ENCODE measurements at places on chromosomes 13 and 19.

GRCh38 chr13:54165581-54166215 lies 1137.1 kb downstream of the OLFM4 start:
- no peak for DNase-seq
- H3K27ac ChIP-seq, result no peak overlapping the region
- no peak overlapping the region for H3K4me3 ChIP-seq
- no peaks in the 10 kb centered on the region for H3K27me3 ChIP-seq

DNA sequence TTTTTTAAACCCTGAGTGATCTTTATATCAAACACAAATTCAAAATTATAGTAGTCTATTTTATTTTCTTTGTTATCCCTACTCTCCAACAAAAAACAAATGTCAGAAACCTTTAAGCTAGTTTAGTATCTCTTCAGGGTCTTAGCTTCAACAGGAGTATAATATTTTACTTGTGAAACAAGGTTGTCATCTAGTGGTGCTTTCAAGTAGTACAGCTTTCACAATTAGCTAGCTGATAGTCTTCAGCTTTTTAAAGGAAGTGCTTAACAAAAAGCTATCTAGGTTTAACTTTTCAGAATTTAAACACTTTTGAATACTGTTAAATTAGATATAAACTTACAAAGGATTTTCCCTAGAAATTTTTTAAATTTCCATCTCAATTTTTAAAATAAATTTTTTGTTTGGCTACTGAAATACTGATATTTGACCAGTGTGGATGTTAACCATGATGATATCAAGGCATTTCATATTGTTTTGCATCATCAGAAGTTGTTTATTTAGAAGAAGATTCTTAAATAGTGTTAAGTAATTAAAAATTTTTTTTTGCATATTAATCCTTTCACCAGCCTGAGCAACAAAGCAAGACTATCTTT lies 34.2 kb downstream of the TDRD3 start:
- no peak overlapping the region for H3K27ac ChIP-seq
- no peaks in the 10 kb centered on the region for H3K27me3 ChIP-seq
- H3K4me3 ChIP-seq, result no peak overlapping the region
- H3K36me3 ChIP-seq, result no peaks in the 10 kb centered on the region

DNA sequence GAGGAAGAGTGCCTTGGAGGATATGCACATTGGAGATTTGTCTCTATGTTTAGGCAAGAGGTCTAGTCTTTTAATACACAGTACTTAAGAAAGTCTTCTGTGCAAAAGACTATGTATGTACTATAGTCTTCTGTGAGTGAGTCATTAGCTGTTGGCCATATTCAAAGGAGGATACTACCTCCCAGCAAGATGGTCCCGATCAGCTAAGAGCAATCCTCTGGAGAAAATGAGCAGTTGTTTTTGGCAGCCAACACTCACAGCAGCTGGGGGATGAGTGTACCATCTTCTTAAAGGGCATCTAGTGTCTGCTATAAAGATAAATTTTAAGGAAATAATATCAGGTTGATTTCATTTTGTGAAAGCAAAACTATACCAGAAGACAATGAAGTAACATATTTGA lies 487.8 kb downstream of the KCTD12 start:
- no peaks in the 10 kb centered on the region for H3K4me1 ChIP-seq
- H3K27me3 ChIP-seq, result no peaks in the 10 kb centered on the region
- no peak overlapping the region for H3K4me3 ChIP-seq
- H3K36me3 ChIP-seq, result no peaks in the 10 kb centered on the region

GRCh38 chr19:16367261-16367683 lies 42.6 kb downstream of the KLF2 start:
- peak overlapping the region; percentile 25 for H3K4me3 ChIP-seq
- peak; percentile 92 for DNase-seq
- no peaks in the 10 kb centered on the region for H3K36me3 ChIP-seq
- peaks cover 3% of the 10 kb centered on the region for H3K27me3 ChIP-seq
- H3K4me1 ChIP-seq, result peaks cover 69% of the 10 kb centered on the region

DNA sequence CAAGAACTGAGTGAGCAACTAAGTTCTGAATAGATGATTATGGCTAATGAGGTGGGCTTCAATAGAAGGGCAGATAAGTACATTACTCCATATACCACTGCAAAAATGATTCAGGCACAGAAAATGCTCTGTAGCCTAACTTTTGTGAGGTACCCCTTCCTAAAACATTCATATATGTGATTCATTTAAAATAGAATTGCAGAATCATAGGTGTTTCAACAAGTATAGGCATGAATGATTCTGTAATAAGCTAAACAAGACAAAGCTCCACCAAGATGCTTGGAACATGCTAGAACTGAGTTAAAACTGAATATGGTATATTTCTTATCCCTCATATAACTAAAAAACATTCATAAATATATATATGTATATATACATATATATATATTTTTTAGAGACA lies 12.1 kb downstream of the KBTBD7 start:
- DNase-seq, result no peak
- H3K27ac ChIP-seq, result no peak overlapping the region
- no peak overlapping the region for H3K4me3 ChIP-seq

DNA sequence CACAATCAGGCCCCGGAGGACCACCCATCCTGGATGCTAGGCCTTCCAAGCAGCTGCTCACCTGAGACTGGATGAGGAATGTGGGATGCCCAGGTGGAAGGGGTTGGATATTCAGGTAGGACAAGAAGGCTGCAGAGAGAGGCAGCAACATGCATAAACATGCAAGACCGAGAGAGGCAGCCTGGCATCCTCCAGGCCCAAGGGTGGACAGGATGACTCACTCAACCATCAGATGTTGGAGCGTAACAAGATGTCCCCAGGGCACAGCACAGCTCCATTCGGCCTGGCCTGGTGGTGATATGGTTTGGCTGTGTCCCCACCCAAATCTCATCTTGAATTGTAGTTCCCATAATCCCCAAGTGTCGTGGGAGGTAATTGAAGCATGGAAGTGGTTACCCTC lies 10.0 kb upstream of the CABP5 start:
- DNase-seq, result no peak
- H3K4me1 ChIP-seq, result no peaks in the 10 kb centered on the region
- H3K36me3 ChIP-seq, result no peaks in the 10 kb centered on the region

DNA sequence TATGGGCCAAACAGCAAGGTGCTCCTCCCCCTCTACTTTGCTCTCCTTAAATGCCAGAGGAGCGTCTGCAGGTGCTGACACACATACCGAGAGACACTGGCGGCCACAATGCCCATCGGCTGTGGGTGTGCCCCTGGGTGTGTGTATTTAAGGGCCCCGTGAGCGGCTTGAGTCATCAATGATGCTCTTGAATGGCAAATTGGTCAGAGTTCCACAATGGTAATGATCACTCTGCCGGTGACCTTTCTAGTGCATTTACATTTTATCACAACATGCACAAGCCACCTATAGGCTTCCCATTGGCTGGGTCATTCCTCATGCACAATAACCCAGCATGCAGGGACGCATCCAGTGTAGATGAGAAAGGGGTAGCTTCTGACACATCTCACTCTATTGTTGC lies 124.8 kb downstream of the ZNF536 start:
- no peak for DNase-seq
- no peak overlapping the region for H3K4me3 ChIP-seq
- H3K36me3 ChIP-seq, result no peaks in the 10 kb centered on the region
- H3K4me1 ChIP-seq, result no peaks in the 10 kb centered on the region

GRCh38 chr13:30712536-30713532 lies 22.5 kb upstream of the ALOX5AP start:
- peak; percentile 37 for DNase-seq
- H3K36me3 ChIP-seq, result no peaks in the 10 kb centered on the region
- H3K4me3 ChIP-seq, result no peak overlapping the region
- H3K4me1 ChIP-seq, result peaks cover 21% of the 10 kb centered on the region
- H3K27ac ChIP-seq, result no peak overlapping the region
- H3K27me3 ChIP-seq, result no peaks in the 10 kb centered on the region

GRCh38 chr19:19649580-19649995 lies 6.1 kb upstream of the GMIP start:
- H3K4me3 ChIP-seq, result no peak overlapping the region
- H3K27me3 ChIP-seq, result no peaks in the 10 kb centered on the region
- H3K36me3 ChIP-seq, result peaks cover 57% of the 10 kb centered on the region
- DNase-seq, result no peak
- no peaks in the 10 kb centered on the region for H3K4me1 ChIP-seq

GRCh38 chr19:33379151-33379829 lies 5.8 kb downstream of the CEBPG start:
- no peak for DNase-seq
- no peaks in the 10 kb centered on the region for H3K27me3 ChIP-seq
- H3K4me1 ChIP-seq, result peaks cover 9% of the 10 kb centered on the region
- no peak overlapping the region for H3K4me3 ChIP-seq
- H3K27ac ChIP-seq, result no peak overlapping the region

- H3K27me3 ChIP-seq, result no peaks in the 10 kb centered on the region
- no peaks in the 10 kb centered on the region for H3K36me3 ChIP-seq
- H3K27ac ChIP-seq, result no peak overlapping the region
These were observed 23.6 kb upstream of the NDFIP2 start for GRCh38 chr13:79457390-79457789.

DNA sequence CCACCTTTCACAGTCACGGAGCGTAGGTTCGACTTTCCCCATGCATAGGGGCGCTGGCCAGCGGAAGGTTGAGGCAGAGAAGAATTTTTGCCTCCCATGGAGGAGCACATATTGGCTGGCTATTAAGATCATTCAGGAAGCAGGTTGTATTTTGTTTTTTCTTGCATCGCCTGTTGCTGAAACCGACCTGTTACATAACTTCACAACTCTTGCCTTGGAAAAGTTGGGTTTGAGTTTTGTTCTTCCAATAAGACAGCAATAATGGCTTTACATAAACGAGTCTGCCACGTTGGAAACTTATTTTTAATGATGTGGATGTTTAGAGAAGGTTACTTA lies 1.4 kb downstream of the UPF1 start:
- peak overlapping the region; percentile 83 for H3K27ac ChIP-seq
- H3K36me3 ChIP-seq, result peaks cover 20% of the 10 kb centered on the region
- no peaks in the 10 kb centered on the region for H3K27me3 ChIP-seq
- peaks cover 13% of the 10 kb centered on the region for H3K4me1 ChIP-seq

DNA sequence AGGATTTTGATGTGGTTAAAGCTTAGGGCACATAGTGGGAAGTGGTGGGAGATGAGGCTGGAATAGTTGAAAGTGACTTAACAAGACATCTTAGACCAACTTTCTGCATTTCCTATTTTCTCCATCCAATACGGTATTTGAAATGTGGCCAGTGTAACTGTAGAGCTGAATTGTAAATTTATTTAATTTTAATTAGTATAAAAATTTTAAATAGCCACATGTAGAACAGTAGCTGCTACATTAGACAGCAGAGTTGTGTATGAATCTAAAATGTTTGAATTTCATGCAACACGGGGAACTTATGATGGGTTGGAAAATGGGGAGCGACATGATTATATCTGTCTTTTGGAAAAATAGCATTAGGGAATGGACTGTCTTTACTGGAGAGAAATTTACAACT lies 7.1 kb upstream of the SCEL start:
- DNase-seq, result no peak
- no peak overlapping the region for H3K4me3 ChIP-seq
- no peaks in the 10 kb centered on the region for H3K27me3 ChIP-seq
- H3K36me3 ChIP-seq, result no peaks in the 10 kb centered on the region

- no peaks in the 10 kb centered on the region for H3K36me3 ChIP-seq
- H3K27ac ChIP-seq, result no peak overlapping the region
- DNase-seq, result peak; percentile 9
- H3K4me1 ChIP-seq, result no peaks in the 10 kb centered on the region
- H3K4me3 ChIP-seq, result no peak overlapping the region
These were observed 27.8 kb downstream of the CARM1 start for GRCh38 chr19:10899151-10899653.

- peaks cover 8% of the 10 kb centered on the region for H3K36me3 ChIP-seq
- peak overlapping the region; percentile 97 for H3K27ac ChIP-seq
- no peaks in the 10 kb centered on the region for H3K27me3 ChIP-seq
- H3K4me1 ChIP-seq, result peaks cover 29% of the 10 kb centered on the region
- DNase-seq, result peak; percentile 77
These were observed 1.2 kb upstream of the TRIM13 start for GRCh38 chr13:49995625-49996101.

DNA sequence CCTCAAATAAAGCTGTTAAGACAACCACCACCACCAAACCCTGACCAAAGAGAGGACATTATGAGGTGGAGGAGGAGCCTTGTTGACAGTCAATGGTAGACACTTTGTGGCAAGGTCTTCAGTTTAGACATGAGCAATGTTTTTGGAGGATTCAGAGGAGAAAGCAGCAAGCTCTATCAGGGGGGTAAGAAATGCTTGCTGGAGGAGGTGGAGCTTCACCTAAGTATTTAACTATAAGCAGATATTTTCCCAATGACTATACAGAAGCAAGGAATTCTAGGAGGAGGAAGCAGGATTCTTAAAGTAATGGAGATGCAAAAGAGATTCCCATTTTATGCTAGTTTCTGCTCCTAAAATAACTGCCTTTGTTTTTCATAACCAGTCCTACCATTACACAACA lies 74.2 kb downstream of the TRPC4 start:
- no peaks in the 10 kb centered on the region for H3K36me3 ChIP-seq
- H3K4me1 ChIP-seq, result no peaks in the 10 kb centered on the region
- H3K27me3 ChIP-seq, result no peaks in the 10 kb centered on the region

- no peaks in the 10 kb centered on the region for H3K27me3 ChIP-seq
- peaks cover 71% of the 10 kb centered on the region for H3K4me1 ChIP-seq
- DNase-seq, result peak; percentile 62
- no peaks in the 10 kb centered on the region for H3K36me3 ChIP-seq
- H3K4me3 ChIP-seq, result no peak overlapping the region
These were observed 2.3 kb upstream of the TPM4 start for GRCh38 chr19:16073988-16074387.

GRCh38 chr13:48662226-48662625 lies 8.5 kb downstream of the CYSLTR2 start:
- H3K27ac ChIP-seq, result no peak overlapping the region
- peaks cover 5% of the 10 kb centered on the region for H3K4me1 ChIP-seq
- peaks cover 3% of the 10 kb centered on the region for H3K36me3 ChIP-seq
- H3K4me3 ChIP-seq, result no peak overlapping the region
- no peak for DNase-seq

- no peak overlapping the region for H3K4me3 ChIP-seq
- H3K36me3 ChIP-seq, result no peaks in the 10 kb centered on the region
- no peak for DNase-seq
- no peak overlapping the region for H3K27ac ChIP-seq
These were observed 63.3 kb downstream of the POU4F1 start for GRCh38 chr13:78540058-78540457.

- no peak overlapping the region for H3K4me3 ChIP-seq
- peak; percentile 41 for DNase-seq
- H3K27me3 ChIP-seq, result peaks cover 76% of the 10 kb centered on the region
- no peaks in the 10 kb centered on the region for H3K36me3 ChIP-seq
- H3K27ac ChIP-seq, result no peak overlapping the region
These were observed 4.9 kb downstream of the MEIS3 start for GRCh38 chr19:47414469-47414868.

DNA sequence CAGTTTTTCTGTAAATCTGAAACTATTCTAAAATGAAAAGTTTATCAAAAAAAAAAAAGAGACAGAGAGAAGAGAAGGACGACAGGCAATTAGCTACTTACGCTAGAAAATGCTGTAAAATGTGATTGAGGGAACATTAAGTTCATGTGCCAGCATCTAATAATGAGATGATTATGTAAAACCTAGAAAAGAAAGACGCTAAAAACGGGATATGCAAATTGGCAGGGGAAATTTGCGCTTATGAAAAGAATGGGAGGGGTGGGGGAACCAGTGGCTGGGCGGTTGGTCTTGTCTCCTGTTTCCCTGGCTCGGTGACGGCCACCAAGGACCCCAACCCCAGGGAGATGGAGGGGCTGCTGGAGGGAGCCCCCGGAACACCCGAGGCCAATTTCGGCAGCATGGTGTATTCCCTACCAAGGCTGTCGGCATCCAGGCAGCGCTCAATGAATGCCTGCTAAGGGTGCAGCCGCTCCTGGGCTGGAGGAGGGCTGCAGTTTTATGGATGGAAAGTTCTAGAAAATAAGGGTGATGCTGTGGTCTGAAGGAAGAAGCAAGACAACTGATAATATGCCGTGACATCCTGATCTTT lies 34.2 kb downstream of the GNG7 start:
- no peak overlapping the region for H3K27ac ChIP-seq
- H3K4me3 ChIP-seq, result no peak overlapping the region
- no peaks in the 10 kb centered on the region for H3K27me3 ChIP-seq
